ENCODE measurements at places on chromosomes 3 and 15.

- DNase-seq = no peak
These were observed 89.5 kb downstream of the VGLL4 start for GRCh38 chr3:11554236-11554610.

DNA sequence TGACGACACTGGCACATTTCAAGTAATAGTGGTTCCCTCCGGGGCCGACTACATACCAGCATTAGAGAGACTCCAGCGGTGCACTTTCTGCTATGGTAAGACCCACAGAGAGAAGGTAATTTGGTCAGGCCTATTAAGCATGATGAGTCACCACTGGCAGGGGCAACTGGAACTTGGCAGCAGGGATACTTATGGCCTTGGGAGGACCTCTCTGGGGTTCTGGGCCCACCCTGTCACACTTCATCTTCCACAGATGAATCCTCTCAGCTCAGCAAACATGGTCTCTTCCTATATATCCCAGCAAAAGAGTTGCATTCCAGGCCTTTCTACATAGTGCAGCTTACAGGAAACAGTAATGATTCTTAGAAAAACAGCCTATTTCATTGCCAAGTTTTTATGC, 88.0 kb downstream of the PIK3R4 start:
- no peak for DNase-seq

DNA sequence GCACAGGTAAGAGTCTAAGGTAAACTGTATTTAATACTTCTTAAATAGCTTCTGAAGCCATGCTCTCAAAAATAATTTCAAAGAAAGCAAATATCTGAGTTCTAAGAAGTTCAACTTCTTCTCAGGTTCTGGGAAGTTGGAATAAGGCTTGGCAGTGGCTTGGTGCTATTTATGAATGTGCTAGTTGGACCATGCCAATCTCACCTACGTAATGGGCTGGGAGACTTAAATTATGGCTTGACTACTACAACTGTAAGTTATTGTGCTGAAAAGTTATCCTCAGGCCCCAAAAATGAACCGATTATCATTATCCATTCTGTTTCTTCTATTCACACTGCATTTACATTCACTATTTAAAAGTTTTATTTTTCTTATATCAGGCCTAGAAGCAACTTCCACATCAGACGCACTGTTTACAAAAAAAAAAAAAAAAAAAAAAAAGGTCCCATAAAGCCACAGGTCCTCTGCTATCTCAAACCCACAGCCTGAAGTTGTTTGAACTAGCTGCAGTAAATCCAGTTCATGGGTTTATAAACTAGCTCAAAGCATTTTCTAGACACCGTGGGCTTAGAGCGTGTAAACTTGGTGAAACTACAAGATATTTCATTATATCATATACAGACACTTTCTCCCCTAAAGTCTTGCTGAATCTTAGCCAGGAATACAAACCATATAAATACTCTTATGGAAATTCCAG, 3.4 kb downstream of the LRIG1 start:
- DNase-seq = no peak

- no peak for DNase-seq
These were observed 6.8 kb downstream of the RBM5 start for GRCh38 chr3:50095352-50095998.

- DNase-seq = no peak
These were observed 52.1 kb upstream of the WDR72 start for GRCh38 chr15:53811530-53811929.

DNA sequence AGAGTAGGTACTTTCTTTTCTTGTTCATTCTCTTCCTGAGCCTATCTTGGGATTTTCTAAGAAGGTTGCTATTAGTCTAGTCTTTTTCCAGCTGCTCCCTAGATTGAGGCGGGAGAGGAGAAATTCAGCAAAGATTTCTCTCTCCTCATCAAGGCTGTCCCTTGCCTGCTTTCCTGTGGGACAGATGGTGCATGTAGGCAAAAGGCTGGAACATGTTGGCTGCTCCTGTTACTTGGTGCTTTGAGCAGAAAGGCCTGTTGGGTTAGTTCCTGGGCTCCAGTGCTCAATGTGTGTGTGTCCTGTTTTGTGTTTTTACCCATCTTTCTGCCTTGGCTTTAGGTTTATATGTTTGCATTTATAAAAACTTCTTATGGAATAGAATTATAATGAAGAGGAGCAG, 9.1 kb upstream of the SNRPN start:
- no peak for DNase-seq

GRCh38 chr3:50436114-50436674, 67.2 kb downstream of the CACNA2D2 start:
- DNase-seq = peak; percentile 63

GRCh38 chr3:112407214-112407887, 74.4 kb downstream of the CD200 start:
- no peak for DNase-seq

GRCh38 chr3:33543601-33544000, 103.4 kb upstream of the UBP1 start:
- no peak for DNase-seq

- DNase-seq = no peak
These were observed 35.9 kb upstream of the PTPN23 start for GRCh38 chr3:47344971-47345370.

- no peak for DNase-seq
These were observed 436.2 kb upstream of the SUCLG2 start for GRCh38 chr3:68090571-68090970.

DNA sequence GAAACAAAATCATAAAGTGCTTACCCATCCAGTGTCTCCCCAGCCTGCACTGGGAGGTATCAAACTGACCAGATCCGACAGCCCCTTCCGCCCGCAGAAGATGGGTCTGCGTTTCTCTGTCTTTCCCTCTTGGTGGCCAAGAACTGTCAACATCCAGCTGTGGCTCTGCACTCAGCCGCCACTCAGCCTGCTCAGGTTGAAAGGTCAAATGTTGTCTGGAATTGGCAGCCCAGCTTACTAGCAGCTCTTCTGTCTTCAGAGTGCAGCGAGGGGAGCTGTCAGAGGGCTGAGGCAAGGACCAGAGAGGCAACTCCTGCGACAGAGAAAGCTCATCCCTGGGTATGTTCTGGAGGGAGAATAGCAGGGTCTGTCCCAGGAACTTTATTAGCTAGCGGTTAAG, 45.4 kb downstream of the GOLGA6L2 start:
- no peak for DNase-seq
